Daoy (cell line): ENCODE measurements at places on chromosomes 12 and 14. TPM values are rescaled to one million over a fixed set of nuclear protein-coding genes. Genes with fewer than 3 reads are reported as not detected.

Gene FZD10
- 0.17 and 0.74 TPM in 2 replicates for total RNA-seq

Gene TAC3
- total RNA-seq: 0.46 TPM in 1 of 2 replicates, not detected in the other

Gene SMIM41
- total RNA-seq: not detected in 2 replicates

Gene MARS1
- total RNA-seq: 120 and 177 TPM in 2 replicates

Gene LRIG3
- total RNA-seq: 22.9 and 24.0 TPM in 2 replicates
